ENCODE measurements at places on chromosomes 3 and 15. TPM values are rescaled to one million over a fixed set of nuclear protein-coding genes. Genes with fewer than 3 reads are reported as not detected.

DNA sequence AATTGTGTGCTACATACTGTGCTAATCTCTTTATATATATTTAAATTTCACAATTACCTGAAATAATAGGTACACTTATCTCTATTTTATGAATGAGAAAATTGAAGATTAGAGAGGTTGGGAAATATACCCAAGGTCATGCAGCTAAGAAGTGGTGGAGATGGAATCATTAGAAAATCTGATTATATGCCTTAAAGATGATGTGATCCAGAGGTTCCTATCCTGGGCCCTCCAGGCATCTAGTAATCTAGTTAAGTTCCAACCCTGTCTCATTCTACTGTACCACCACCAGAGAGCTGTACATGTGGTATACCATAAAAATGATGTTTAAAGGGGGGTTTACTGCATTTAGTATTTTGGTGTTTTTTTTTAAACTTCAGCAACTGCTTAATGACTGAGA lies 40.7 kb downstream of the SYN2 start:
- no peak for DNase-seq
- no peaks in the 10 kb centered on the region for H3K27me3 ChIP-seq
- no peaks in the 10 kb centered on the region for H3K36me3 ChIP-seq
- no peaks in the 10 kb centered on the region for H3K4me1 ChIP-seq

The PCOLCE2 gene
- total RNA-seq, result 1.1 TPM

GRCh38 chr3:150583028-150583427 lies 20.1 kb upstream of the SELENOT start:
- peaks cover 2% of the 10 kb centered on the region for H3K36me3 ChIP-seq
- DNase-seq, result no peak
- H3K4me1 ChIP-seq, result no peaks in the 10 kb centered on the region
- no peaks in the 10 kb centered on the region for H3K27me3 ChIP-seq
- H3K4me3 ChIP-seq, result no peak overlapping the region
- no peak overlapping the region for H3K27ac ChIP-seq

DNA sequence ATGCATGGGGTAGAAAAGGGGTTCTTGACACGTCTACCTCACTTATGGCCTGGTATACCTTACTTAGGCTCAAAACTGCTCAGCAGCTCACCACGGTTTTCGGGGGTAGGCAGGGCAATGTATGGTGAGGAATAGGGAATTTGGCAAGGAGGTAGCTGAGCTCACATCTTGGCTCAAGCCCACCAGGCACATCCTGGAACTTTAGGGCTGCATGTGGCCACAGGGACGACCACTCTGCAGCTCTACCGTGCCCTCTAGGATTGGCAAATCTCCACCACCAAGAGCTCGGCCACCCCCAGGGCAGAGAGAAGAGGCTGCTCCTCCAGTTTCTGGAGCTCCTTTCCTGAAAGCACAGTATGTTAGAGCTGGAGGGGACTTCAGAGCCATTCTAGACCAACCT lies 69.7 kb downstream of the MRPL46 start:
- H3K36me3 ChIP-seq, result no peaks in the 10 kb centered on the region
- H3K4me1 ChIP-seq, result peaks cover 21% of the 10 kb centered on the region
- H3K4me3 ChIP-seq, result no peak overlapping the region
- no peak overlapping the region for H3K27ac ChIP-seq

The SAMMSON gene
- not detected for total RNA-seq

GRCh38 chr3:11606865-11607440 lies 36.8 kb downstream of the VGLL4 start:
- H3K36me3 ChIP-seq, result no peaks in the 10 kb centered on the region
- H3K27ac ChIP-seq, result no peak overlapping the region
- no peak overlapping the region for H3K4me3 ChIP-seq
- peaks cover 20% of the 10 kb centered on the region for H3K4me1 ChIP-seq
- H3K27me3 ChIP-seq, result no peaks in the 10 kb centered on the region
- DNase-seq, result no peak

Measured in Caco-2 (cell line).